ENCODE measurements at places on chromosomes 4 and X. TPM values are rescaled to one million over a fixed set of nuclear protein-coding genes. Genes with fewer than 3 reads are reported as not detected.

FAM149A gene
- 44.3 TPM for polyA plus RNA-seq

ZIC3 gene
- polyA plus RNA-seq, result not detected

HNRNPH2 gene
- polyA plus RNA-seq, result 157 TPM

LGI2 gene
- polyA plus RNA-seq, result 28.3 TPM

F9 gene
- polyA plus RNA-seq, result not detected

P2RY10 gene
- polyA plus RNA-seq, result 0.26 TPM

RXFP1 gene
- 0.44 TPM for polyA plus RNA-seq

PTCHD1 gene
- 0.71 TPM for polyA plus RNA-seq

DNA sequence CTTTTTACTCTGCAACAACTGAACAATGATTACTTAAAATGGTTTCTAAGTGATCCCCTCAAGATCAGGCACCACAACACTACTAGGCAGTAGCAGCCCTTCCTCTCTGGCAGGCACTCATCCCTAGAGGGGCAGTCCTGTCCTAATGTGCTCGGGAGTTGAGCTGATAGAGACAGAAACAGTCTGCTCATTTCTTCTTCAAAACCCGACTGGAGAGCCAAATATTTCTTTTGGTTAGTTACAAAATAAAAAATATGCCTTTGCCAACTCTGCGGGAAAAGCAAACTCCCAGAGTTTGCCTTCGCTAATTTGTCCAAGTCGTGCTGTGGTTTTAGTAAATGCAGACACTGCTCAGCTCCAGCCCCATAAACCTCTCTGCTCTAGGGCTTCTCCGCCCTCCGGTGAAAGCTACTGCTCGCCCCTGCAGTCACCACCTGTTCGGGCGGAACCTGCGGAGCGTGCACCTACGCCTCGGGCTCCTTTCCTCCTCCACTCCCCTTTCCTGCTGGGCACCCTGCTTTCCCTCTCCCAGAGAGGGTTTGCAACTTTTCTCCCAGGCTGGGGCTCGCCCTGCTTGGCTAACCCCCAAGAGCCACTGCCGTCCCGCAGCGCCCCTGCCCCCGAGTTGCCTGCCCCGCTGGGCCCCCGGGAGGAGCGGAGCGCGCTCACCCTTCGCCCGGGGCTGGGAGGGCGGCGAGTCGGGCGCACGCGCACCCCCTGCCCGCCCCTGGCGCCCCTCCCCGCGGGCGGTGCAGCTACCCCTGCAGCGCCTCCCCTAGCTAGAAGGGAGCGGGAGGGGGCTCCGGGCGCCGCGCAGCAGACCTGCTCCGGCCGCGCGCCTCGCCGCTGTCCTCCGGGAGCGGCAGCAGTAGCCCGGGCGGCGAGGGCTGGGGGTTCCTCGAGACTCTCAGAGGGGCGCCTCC lies at the start of gene NPNT:
Gene NPNT, plus strand, starts transcription at position 812 of the 923 bp plus-strand sequence. CDS start 182 bp downstream, outside the sequence.
- no peak for DNase-seq

DNA sequence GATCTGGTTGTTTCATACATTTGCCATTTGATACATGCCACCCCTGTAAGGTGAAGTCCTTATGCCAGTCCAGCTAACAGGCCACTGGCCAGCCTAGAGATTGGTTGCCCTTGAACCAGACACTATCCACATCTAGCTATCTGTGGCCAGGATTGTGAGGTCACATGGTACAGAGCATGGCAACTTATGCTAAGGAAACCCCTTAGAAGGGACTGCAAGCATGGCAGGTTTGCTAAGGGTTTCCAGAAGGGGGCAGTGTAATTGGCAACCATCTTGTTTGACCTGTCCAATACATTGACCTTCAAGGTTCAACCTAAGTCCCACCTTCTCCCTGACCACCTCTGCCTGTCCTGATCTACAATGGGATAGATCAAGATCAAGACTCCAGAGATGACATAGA lies 47.5 kb downstream of the SMC1A start:
- no peak for DNase-seq

DNA sequence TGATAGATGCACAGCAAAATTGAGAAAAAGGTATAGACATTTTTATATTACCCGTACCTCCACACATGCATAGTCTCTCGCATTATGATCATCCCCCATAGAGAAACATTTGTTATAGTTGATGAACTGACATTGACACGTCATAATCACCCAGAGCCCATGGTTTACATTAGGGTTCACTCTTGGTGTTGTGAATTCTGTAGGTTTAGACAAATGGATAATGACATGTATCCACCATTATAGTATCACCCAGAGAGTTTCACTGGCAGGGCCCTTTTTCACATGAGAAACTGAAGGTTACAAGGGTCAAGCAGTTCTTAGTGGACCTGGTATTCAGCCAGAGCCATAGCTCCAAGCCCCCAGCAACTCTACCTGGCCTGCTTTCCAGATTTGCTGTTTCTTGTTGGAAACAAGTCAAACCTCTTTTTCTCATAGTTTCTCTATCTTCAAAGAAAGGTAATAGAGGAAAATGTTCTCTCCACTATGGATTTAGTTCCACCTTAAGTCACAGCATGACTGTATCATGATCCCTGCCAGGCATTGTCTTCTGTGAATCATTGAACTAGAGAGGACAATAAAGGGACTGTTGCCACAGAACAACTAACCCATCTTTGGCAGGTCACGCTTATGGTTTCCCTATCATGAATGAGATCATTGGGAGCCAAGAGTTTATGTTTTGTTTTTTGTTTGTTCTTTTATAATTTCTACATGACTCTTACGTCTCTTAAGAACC lies 64.0 kb downstream of the HHIP start:
- DNase-seq, result no peak

- no peak for DNase-seq
Measured at GRCh38 chrX:105738162-105738561, 84.2 kb upstream of the NRK start.

DNA sequence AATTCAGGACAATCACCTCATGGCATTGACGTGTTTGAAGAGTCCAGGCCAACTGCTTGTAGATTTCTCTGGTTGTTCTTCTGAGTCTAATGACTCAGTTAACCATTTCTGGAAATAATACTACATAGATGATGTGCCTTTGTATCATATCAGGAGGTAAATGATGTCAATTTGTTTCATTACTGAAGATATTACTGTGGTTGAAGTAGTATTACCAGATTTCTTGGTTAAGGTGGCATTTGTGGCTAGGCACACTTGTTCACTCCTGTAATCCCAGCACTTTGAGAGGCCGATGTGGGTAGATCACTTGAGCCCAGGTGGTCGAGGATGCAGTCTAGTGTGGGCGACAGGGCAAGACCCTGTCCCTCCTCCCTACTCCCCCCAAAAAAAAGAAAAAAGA lies 15.7 kb downstream of the RPL9 start:
- DNase-seq, result no peak

DNA sequence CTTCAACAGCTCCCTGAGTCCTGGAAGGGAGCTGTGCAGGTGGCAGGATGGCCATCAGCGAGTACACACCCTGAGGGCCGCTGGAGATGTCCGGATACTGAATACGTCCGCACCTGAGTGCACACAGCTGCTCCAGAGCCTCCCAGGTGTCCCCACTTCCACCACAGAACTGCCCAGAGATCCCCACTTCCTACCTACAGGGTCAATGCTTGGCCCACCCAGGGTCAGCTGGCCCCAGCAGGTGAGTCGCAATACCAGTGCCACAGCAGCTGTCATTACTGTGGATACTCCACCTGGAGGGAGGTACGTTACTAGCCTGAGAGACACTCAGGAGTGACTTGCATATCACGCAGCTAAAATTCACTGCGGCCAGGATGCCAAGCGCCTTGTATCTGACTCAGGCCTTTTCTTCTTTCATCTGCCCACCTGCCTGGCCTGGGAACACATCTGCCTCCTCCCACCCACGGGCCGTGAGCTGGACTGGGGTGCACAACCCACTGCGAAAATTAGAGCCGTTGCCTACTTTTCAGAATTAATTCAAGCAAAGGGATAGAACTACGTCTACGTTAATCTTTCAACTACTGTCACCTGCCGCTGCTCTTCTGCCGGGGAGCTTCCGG lies 9.4 kb downstream of the C4orf50 start:
- DNase-seq, result no peak

DNA sequence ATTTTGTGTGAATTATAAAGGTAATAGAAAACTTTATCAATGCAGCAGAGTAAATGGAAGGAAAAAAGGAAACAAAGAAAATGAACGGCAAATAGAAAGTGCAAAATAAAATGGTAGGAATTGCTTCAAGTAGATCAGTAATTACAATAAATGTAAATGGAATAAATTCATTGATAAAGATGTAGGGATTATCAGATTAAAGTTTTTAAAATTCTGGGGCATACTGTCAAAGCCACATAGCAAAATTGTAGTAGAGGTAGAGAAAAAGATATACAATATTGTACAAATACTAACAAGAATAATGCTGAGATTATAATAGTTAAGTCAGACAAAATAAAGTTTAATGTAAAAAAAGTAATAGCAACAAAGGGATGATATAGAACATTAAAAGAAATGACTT lies 94.7 kb downstream of the SMIM20 start:
- DNase-seq, result no peak

- DNase-seq, result no peak
Measured at GRCh38 chrX:23861215-23861896, 46.4 kb downstream of the APOO start.

DNA sequence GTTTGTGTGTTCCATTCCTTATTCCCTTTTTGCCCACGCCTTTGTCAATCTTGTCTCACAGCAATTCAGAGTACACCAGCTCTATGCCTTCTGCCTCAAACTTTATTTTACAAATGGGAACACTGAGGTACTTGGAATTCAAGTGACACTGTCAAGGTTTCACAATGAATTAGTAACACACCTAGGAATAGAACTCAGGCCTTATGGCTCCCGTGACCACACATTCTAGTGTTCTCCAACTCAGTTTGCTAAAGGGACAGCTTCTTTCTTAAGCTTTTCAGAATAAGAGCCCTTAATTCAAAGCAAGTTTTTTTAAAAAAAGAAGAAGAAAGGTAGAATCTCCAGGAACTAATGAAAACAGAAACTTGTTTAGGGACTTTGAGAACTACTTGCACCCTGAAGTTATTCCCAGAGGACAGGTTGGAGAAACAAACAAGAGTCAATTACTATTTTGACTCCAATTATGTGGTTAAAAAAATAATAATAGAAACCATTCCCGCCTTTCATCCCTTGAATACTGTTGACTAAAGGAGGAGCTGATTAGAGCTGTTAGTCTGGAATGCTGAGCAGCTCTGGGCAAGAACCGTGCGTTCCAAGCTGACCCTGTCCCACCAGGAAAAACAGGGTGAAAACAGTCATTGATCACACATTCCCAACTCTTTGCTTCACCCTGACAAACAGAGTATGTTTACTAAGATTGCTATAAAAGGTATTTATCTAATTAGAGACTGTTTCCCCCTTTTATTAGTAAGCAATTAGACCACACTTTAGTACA lies 408.8 kb upstream of the CNKSR2 start:
- no peak for DNase-seq

- DNase-seq, result no peak
Measured at GRCh38 chrX:150211988-150212387, 151.1 kb upstream of the MAMLD1 start.

DNA sequence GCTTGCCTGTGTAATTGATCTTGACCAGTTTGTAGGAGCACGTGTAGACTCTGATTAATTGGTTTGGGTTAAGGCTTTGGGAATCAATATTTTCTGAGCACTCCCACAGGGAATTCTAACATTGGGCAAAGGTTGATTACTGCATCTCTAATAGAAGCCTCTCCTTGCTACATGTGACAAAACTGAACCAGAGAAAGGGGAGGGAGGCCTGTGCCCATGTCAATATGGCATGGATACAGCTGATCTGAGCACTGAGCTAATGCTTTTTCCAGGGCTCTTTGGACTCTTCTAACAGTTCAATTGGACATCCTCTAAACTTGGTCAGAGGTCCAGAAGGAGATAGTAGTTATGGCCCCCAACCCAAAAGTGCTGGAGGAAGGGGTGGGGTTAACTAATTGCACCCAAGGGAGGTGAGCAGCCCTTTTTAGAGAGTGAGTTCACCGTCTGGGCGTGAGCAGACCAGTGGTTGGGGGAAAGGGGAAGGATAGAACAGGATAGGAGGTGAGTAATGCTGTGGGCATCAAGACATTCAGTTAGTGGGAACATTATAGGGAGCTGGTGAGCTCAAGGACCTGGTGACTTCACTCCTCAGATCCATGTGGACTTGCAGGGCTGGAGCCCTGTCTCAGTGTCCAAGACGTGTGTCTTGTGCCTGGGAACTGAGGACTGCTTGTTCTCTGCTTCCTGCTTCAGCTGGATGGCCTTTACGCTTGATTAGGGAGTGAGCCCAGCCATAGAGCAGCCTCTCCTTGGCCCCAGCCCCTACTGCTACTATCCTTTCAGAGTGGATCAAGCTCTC lies 22.8 kb downstream of the MSN start:
- DNase-seq, result no peak

DNA sequence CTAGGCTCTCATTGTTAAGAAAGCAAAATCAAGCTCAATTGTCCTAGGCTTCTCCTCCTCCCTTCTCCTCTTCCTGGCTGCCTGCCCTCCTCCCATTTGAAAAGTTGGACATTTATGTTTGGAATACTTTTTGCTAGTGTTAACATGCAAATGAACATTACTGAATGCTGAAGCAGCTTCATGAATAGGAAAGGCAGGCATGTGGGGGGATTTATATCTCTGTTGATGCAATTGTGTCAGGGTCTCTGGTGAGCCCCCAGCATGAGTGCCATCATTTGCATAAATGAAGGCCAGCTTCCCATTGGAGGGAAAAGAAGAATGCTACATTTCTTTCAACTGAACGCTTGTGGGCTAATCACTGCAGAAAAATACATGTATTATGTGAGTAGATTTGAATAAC lies 160.1 kb upstream of the NDST3 start:
- DNase-seq, result no peak

DNA sequence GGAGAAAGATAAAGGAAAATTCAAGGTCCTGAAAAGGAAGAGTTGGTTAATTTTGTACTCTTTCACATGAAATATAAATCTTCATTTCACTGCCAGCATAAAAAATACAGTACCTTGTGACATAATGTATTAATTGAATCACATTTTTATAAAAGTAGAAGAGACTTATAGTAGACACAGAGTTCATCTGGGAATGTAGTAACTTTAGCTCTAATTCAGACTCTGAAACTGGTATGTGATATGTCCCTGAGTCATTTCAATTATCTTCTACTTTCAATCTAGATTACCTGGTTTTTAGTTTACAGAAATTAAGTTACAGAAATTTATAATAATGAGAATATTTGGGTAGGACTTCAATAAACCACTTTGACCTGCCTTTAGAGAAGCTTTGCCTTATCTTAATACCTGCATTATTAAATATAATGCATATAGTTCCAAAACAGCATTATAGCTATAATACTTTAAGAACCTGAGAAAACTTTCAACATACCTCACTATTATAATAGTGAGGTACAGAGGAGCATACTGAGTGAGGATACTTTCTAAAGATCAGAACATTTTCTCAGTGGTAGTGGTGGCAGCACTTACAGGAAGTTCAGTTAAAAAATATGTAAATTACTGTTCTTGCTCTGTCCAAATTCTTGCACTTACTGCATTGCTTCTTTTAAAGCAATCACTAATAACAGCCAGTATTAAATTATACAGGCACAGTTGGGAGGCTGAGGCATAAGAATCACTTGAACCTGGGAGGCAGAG lies 11.2 kb downstream of the NEK1 start:
- no peak for DNase-seq

- DNase-seq, result no peak
Measured at GRCh38 chr4:41258783-41259182, 2.1 kb downstream of the UCHL1 start.

- no peak for DNase-seq
Measured at GRCh38 chr4:10639100-10639499, 45.5 kb downstream of the CLNK start.

- no peak for DNase-seq
Measured at GRCh38 chr4:156038772-156039171, 85.1 kb upstream of the CTSO start.
